Fibroblast of pulmonary artery (primary cell): ENCODE measurements at places on chromosomes 5 and 9.
A peak's percentile ranks its signal among the peaks of the same experiment; 100 is the strongest.

- DNase-seq, result no peak
These were observed 69.3 kb downstream of the CTSL start for GRCh38 chr9:87795178-87795577.

DNA sequence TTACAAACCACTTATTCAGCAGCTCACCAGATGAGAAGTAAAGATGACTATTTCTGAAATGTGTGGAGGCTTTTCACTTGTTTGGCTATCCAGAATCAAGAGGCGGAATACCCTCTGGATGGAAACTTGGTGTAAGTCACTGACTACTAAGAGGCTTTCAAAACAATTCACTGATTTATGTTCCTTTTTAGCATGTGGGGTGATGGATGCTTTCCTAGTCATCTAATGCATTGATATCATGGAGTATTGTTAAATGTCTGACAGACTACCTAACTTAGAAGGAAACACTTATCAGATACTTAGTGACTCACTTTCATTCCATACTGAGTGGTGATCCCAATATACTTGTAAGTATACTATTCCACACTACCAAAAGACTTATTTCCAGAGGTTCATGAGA, 141.4 kb downstream of the PLK2 start:
- DNase-seq, result peak; percentile 62

GRCh38 chr9:94664801-94665200, 25.5 kb upstream of the FBP1 start:
- no peak for DNase-seq

GRCh38 chr9:7823651-7824050, 24.1 kb upstream of the DMAC1 start:
- DNase-seq, result no peak

DNA sequence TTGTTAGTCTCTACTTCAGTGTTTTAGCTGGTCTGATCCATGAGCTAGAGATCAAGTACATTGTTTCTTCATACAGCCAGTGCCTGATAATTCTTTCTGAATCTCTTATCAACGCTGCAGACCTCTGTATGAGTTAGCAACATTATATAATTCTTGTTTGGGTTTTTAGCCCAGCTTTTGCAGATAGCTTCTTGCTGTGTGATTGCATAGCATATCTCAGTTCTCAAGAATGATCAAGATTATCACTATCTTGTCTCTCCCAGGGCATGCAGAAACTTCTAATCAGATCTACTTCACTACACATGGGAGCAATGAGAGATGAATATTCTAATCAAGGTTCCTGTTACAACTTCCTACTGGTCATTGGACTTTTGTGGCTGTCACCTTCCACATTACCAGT, 158.3 kb downstream of the FAM174A start:
- no peak for DNase-seq

- no peak for DNase-seq
These were observed 662.0 kb upstream of the CHD1 start for GRCh38 chr5:99590806-99591205.

DNA sequence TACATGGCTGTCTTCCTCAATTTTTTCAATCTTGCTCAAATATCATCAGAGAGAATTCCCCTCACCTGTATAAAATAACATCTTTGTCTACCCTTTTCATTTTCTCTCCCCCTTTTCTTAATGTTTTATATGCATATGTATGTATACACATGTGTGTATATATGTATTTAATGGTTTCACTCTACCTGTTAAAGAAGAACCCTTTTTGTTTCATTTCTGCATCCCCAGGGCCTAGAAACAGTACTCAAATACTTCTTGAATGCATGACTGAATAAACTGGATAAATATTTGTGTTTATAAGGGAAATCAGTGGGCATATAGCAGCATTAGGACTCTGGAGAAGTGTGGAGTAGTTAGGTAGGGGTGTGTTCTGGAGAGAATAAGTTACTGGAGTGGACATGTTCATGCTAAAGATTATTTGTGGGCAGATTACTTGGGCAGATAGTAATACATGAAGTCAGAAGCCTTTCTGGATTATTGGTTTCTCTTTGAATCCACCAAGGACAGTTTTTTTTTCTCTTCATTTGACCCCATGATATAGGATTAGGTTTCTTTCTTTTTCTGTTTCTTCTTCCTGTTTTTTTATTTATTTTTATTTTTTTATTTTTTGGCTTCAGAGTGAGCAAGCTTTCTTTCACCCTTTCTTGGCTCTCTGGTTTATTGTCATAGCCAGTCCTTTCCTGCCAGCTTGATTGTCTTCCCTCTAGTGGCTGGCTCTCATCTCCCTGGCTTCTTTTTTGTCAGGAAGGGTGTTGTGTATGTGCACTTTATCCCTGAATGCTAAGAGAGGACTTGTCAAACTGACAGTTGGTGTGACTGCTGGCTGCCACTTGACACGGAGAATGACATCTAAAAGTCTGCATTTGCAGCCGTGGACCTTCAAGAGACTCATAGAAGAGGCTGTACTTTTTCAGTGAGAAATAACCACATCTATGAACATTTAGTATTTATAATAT, 89.3 kb downstream of the ZCCHC7 start:
- no peak for DNase-seq

- DNase-seq, result no peak
These were observed 97.1 kb upstream of the ZNF608 start for GRCh38 chr5:124843596-124843899.

- DNase-seq, result no peak
These were observed 31.2 kb downstream of the ZNF618 start for GRCh38 chr9:113907282-113907681.

DNA sequence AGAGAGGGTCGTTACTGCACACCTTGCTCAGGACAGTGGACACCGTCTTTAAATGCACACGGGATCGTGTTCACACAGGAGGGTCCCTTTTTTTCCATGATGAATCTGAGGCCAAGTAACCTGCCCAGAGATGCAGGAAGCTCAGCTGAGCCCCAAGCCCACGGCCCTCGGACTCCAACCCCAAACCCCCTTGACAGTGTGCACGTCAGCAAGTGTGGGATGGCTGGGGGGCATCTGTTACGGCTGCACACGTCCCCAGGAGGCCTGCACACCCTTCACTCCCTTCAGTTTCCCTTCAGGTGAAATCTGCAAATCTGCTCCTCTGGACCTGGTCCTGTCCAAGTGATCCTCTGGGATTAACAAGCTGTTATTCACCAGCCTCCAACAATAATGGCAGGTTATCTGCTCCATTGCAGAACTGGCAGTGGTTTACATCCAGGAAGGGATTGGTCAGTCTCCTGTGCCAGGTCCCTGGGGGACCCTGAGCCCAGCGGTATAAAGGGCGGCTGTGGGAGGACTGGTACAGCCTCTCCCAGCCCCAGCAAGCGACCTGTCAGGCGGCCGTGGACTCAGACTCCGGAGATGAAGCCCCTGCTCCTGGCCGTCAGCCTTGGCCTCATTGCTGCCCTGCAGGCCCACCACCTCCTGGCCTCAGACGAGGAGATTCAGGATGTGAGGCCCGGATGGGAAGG, at the start of gene LCN1:
Gene LCN1 (plus strand): TSS at position 525 of the 692 bp plus-strand sequence. CDS start 58 bp downstream, at position 583.
- no peak for DNase-seq

- DNase-seq, result peak; percentile 24
These were observed 56.7 kb upstream of the RETREG1 start for GRCh38 chr5:16673241-16674201.

DNA sequence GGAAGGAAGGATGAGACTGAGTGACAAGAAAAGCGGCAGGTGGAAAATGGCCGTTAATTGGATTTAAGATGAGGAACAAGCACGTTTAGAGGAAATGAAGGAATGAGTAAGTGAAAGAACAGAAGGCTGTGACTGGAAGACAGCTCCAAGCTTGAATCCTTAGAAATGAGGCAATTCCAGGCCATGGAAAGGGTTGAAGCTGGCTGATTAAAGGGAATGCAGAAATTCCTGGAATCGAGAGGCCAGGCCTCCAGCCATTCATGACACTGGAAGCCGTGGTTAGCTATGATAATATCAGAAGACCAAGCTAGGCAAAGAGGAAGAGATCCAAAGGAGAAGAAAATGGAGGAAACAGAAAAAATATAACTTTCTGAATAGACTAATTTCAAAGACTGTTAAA, 84.2 kb downstream of the ARL15 start:
- DNase-seq, result no peak

GRCh38 chr9:68690088-68690487, 15.0 kb upstream of the PIP5K1B start:
- DNase-seq, result peak; percentile 11

DNA sequence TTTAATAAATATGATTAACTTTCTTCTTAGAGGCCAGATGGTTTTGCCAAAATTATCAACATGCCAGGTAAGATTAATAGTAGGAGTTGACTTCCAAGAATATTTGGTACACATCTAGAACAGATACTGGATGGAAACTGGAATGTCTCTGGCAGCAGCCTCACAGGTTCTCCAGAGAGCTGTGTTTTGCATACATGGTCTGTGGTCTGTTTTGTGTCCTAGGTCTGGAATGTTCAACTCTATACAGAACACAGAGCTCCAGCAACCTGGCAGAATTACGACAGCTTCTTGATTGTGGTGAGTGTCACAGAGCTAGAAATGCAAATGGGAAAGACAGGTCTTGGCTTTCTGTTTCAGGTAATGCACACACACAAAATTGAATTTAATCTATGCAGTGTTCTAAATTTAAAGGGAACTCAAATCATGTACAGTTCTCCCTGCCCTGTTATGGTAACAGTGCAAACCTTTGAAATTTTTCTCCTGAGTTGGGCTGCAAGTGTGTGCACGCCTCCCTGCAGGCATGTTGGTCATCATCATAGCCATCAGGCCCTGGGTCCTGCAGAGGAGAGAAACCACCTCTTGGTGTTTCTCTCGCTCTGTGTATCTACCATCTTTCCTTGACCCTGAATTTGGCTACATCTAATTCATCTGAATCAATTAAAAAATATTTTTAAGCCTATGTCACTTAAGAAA, 58.3 kb downstream of the PIK3R1 start:
- no peak for DNase-seq

- DNase-seq, result peak; percentile 0
These were observed 700.2 kb upstream of the PTPRD start for GRCh38 chr9:11312966-11313365.

- no peak for DNase-seq
These were observed 7.5 kb downstream of the OBP2B start for GRCh38 chr9:133201424-133202144.
